Tongue (tissue), 3 donors: ENCODE measurements at places on chromosomes 7 and 10. TPM values are rescaled to one million over a fixed set of nuclear protein-coding genes. Genes with fewer than 3 reads are reported as not detected.
A peak's percentile ranks its signal among the peaks of the same experiment; 100 is the strongest.

Gene SYT15B
- 1.1 TPM for total RNA-seq

Gene EIF5AL1
- total RNA-seq = 0.10 TPM

Gene SYCE1
- not detected for total RNA-seq

Gene KCNH2
- total RNA-seq = 16.5 TPM

Gene COBL
- total RNA-seq = 87.7 TPM

Gene AGAP9
- 2.2 TPM for total RNA-seq

Gene TLX1
- 1.3 TPM for total RNA-seq

DNA sequence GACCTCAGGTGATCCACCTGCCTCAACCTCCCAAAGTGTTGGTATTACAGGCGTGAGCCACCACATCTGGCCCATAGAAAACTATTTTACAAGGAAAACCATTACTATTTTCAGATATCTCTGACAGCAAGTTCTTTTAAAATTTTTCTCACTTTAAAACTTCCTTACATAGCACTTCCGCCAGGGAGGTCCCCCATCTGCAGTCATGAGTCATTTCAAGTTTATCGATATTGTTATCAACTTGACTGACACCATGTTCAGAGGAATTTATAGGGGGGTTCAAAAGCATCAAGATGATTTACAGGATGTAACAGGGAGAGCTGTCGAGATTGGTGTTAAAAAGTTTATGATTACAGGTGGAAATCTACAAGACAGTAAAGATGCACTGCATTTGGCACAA, 88.8 kb downstream of the NRBF2 start:
- DNase-seq = no peak

GRCh38 chr10:100683545-100684300, 61.7 kb upstream of the PAX2 start:
- no peak for DNase-seq

- peak; percentile 51 for DNase-seq
Observed at GRCh38 chr7:120916121-120916520, 34.5 kb upstream of the ING3 start.

DNA sequence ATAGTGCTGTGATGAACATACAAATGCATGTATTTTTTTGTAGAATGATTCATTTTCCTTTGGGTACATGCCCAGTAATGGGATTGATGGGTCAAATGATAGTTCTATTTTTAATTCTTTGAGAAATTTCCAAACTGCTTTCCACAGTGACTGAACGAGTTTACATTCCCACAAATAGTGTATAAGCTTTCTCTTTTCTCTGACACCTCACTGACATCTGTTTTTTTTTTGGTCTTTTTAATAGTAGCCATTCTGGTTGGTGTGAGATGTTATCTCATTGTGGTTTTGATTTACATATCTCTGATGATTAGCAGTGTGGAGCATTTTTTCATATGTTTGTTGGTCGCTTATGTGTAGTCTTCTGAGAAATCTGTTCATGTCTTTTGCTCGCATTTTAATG, 195.0 kb upstream of the AGK start:
- DNase-seq = no peak

- DNase-seq = no peak
Observed at GRCh38 chr10:72108830-72109635, 20.7 kb upstream of the SPOCK2 start.

DNA sequence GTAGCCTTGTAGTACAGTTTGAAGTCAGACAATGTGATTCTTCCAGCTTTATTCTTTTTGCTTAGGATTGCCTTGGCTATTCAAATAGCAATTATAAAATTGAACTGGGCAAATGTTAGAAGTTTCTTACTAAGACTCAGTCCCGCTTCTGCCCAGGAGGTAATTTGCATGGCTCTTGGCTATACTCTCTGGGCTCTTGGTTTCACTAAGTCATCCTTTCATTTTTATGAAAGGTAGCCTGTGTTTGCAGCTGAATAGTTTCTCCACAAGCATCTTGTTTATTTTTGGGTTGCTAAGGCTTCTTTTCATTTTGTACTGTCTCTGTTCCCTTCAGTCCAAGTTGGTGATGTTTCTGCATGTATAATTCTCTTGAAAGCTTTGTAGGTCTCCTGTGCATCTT, 340.6 kb downstream of the SH2D4B start:
- no peak for DNase-seq

GRCh38 chr10:35442592-35442991, 106.3 kb downstream of the CCNY start:
- no peak for DNase-seq

DNA sequence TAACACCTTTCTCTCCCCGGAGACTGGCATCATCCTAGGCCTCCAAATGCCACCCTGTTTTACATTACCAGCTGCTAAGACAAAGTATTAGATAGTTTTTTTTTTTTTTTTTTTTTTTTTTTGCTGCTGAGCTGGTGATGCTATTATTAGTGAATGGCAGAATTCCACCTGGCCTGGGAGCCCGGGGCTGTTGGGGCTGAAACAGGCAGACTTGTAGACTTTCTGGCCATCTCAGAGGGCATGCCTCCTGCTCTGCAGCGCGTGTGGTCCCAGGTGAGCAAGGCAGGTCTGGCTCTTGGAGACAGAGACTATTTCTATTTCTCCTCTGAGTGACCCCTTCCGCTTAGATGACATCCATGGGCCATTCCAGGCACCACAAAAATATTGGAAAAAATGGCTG, 104.2 kb downstream of the EMX2 start:
- no peak for DNase-seq

GRCh38 chr10:75648351-75648750, 216.9 kb downstream of the LRMDA start:
- DNase-seq = no peak

GRCh38 chr10:11647676-11648075, 36.2 kb upstream of the USP6NL start:
- no peak for DNase-seq

DNA sequence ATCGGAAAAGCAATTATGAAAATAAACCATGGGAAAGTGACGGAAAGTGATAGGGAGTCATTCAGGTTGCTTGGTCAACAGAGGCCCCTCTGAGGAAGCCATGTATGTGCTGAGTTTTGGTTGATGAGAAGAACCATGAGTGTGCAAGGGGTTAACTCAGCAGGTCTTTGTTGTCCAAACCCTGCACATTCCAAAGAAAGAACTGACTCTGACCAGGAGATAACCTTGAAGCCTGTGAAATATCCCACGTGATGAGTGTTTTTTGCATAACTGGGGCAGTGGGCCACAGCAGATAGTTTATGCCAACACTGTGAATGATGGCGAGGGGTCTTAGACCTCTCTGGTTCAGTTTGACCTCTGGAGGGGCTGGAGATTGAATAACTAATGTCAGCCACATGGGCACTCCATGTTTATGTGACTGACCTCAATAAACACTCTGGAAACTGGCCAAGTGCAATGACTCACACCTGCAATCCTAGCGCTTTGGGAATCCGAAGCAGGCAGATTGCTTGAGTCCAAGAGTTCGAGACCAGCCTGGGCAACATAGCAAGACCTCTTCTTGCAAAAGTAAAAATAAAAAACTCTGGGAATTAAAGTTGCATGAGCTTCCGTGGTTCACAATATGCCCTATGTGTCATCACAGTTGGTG, 154.0 kb upstream of the FOXK1 start:
- no peak for DNase-seq

GRCh38 chr7:130417213-130417612, 23.6 kb downstream of the CEP41 start:
- DNase-seq = no peak

- DNase-seq = no peak
Observed at GRCh38 chr10:30233186-30233959, 115.7 kb downstream of the MTPAP start.

- DNase-seq = no peak
Observed at GRCh38 chr10:51080311-51081006, 6.2 kb downstream of the PRKG1 start.

DNA sequence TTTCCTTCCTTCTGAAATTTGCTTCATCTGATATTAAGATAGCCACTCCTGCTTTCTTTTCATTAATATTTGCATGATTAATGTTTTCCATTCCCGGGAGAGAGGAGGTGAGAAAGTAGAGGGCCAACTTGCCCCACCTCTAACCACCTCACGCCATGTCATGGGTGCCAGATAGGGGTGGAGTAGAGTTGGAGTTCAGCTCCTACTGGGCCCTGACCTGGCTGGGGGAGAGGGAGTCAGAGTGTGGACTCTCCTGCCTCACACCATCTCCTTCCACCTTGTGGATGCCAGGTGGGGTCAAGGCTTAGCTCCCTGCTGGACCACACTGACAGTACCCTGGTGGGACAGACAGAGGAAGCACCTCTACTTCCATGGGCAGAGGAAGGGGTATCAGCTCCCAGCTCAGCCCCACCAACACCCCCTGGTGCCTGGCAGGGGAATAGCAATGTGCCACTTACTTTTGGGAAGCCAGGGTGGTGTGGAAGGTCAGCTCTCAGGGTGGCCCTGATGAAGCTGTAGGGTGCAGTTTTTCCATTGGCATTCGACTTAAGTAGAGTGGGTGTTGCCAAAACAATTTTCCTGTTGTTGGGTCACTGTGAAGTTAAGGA, 28.0 kb downstream of the CHST12 start:
- DNase-seq = no peak
